Left renal pelvis (tissue), 4 donors: ENCODE measurements at places on chromosomes 6 and 20.

DNA sequence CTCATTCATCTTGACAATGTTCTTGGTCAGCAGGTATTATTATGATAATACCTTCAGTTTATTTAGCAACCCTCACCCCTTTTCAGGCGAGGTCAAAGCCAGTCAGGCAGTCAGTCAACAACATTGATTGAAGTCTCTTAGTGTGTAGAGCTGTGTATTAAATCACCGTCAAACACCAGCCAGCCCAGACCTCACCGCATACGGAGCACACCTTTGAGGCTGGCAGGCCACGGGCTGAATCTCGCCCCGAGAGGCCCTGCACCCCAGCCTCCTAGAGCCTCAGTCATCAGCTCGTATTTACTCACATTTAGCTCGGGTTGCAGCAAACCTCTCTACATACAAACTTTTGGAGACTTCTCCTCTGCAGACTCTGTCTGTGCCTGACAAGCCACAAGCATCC, 36.0 kb upstream of the FOXA2 start:
- no peak for DNase-seq

GRCh38 chr6:118897386-118897785, 3.4 kb downstream of the ASF1A start:
- DNase-seq: no peak

GRCh38 chr6:24749297-24749696, 25.4 kb upstream of the GMNN start:
- no peak for DNase-seq

GRCh38 chr20:622161-622560, 12.1 kb upstream of the TCF15 start:
- DNase-seq: no peak

- DNase-seq: peak; percentile 19
These were observed 48.6 kb upstream of the RCAN2 start for GRCh38 chr6:46539866-46540265.

DNA sequence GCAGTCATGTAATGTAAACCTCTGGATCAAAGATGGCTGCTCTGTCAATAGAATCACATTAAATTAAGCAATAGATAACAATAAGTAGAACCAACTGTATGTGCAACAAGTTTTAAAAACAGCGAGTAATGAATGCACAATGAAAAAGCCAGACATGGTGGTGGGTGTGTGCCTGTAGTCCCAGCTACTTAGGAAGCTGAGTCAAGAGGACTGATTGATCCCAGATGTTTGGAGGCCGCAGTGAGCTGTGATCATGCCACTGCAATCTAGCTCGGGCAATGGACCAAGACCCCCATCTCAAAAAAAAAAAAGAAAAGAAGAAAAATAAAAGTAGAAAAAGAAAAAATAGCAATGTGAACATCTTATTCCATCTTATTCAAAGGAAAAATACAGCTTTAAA, 558.7 kb upstream of the MMS22L start:
- no peak for DNase-seq

DNA sequence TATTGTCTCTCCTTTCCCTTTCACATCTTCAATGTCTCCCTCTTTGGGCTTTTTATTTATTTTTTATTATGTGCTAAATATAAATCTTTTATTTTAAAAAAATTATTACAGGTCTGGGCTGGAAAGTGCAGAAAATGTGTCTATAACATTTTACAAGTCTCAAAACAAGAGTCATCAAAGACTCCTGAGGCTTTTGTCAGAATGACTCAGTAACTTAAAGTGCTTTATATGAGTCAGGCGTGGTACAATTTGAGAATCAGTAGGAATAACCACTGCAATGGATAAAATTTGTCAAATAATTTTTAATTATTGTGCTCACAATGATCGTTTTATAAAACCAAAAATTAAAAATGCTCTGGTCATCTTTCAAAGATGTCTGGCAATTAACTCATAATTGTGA, 193.9 kb downstream of the MMUT start:
- no peak for DNase-seq

GRCh38 chr6:45563844-45564243, 186.1 kb upstream of the SUPT3H start:
- DNase-seq: no peak

GRCh38 chr6:125154118-125154760, 666 bp downstream of the TPD52L1 start:
- no peak for DNase-seq

GRCh38 chr6:133553652-133554051, 312.5 kb downstream of the EYA4 start:
- DNase-seq: peak; percentile 33

DNA sequence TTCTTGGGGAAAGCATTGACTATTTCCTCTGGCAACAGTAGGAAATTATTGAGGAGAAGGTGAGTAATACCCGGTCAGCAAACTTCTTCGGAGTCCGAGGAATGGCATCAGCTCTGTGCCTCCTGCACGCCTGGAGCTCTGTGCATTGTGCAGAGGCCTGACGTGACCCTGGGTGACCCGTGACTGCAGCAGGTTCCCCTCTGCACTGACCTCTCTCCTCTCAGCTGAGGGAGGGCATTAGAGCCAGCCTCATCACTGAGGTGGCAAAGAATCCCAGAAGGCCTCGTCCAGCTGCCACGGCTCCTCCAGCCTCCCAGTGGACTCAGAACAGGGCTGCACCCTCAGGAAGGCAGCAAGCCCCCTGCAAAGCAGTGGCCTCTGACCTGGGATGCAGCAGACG, 502.9 kb downstream of the CD83 start:
- DNase-seq: no peak

- no peak for DNase-seq
These were observed at the start of gene OLIG3 for GRCh38 chr6:137494281-137494987. OLIG3 (minus strand) TSS chr6:137494394; CDS start chr6:137494170, 224 bp downstream.

DNA sequence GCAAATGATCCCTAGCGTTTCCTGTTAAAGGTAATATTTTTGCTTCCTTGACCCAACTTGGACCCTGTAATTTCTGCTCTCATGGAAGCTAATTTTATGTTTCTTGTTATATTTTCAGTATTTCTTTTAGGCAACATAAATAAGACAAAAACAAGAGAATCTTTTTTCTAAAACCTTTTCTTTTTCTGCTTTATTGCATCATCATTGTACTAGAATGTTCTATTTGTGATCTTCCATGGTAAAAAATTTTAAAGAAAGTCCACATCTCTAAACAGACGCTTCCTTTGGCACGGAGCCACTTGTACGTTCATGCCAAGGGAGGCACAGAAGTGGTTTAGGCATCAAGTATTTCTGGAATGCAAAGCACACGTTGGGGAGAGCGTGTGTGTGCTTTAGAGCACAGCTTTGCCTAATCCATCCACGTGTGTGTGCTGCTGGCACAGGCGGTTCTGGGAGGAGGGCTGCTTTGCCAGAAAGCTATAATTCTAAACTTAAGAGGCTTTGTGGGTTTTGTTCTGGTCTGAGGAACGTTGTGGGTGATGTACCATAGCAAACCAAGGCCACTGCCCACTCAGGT, 98.3 kb downstream of the SASH1 start:
- no peak for DNase-seq

DNA sequence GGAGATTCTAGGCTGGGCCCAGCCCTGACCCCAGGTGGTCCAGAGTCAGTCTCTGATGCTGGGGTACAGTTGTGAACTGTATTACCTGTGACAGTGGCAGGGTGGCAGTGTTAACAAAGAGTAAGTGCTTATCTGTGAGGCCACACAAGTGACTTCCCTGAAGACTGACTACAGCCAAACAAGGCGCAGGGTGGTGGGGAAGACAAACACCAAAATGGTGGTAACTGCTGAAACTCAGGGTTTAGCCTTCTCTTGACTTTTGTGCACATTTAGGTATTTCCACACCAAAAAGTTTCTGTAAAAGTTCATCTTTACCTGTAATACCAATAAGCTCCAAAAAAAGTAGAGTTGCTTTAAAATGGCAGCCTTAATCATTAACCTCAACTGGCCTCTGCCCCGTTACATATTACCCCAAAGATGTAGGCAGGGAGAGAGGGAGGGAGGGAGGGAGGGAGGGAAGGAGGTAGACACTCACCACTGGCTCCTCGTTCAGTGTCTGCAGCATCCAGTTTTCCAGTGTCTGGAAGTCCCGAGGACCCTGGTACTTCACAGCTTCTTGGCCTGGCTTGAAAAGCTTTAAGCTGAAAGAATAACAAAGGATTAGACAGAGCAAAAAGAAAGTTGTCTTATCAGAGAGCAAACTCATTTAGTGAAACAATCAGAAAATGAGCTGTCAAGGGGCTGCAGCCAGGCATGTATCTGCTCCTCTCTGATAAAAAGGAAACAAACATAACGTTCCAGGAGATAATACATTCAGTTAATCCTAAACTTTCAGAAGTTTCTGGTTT, 11.3 kb downstream of the TXNDC5 start:
- DNase-seq: no peak

- DNase-seq: no peak
These were observed 132.8 kb upstream of the SPACA1 start for GRCh38 chr6:87914637-87915395.

DNA sequence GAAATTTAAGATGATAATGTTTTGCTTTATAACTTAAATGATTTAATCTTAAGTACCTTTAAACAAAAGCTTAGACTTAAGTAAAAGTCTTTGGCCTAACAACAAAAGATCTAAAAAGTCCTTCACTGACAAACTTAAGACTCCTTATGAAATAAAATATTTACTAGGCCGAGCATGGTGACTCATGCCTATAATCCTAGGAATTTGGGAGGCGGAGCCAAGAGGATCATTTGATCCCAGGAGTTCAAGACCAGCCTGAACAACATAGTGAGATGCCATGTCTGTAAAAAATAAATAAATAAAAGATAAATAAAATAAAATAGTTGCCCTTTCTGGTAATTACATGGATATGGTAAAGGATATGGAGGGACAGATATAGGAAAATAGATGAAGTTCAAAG, 12.4 kb downstream of the KATNA1 start:
- DNase-seq: no peak

- DNase-seq: no peak
These were observed 107.4 kb downstream of the SULF2 start for GRCh38 chr20:47677635-47678453.

- DNase-seq: no peak
These were observed 20.5 kb upstream of the SNRPC start for GRCh38 chr6:34736823-34737222.

DNA sequence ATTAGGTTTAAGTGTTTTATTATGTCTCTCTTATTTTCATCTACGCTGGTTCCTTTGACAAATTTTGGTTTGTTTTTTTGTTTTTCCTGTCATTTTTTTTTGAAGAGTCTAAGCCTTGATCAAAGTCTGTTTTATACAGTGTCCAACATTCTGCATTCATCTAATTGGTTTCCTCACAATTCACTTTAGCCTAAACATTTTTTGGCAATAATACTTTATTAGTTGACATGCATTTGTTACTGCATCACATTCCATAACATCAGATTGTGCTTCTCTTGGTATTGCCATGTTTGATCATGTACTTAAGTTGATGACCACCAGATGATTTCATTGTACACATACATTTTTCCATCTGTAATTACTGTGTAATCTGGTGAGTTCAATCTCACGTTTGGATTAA, 173.2 kb downstream of the ZFAND3 start:
- DNase-seq: no peak

GRCh38 chr6:117464700-117465099, 17.8 kb upstream of the DCBLD1 start:
- DNase-seq: no peak

DNA sequence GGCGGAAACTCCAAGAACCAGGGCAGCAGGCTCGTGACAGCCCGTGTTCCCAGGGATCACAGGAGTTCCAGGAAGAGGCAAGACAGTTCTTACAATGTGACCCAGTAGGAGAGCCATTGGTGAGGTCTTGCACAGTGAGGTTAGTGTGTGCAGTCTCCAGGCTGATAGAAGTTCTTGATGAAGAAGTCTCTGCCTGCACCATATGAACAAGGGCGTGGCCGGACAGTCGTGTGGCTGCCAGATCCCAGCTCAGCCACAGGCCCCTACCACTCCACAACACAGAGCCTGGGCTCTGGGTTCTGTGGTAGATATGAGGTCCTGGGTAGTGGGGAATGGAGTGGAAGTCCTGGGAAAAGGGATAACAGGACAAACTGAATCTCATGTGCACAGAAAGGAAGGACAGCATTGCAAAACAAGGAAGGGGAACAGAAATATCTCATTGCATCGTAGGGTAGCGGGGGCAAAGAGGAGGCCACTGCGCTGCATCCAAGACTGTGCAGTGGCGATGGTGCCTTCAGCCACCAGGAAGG, 65.2 kb downstream of the STX11 start:
- no peak for DNase-seq
